ENCODE measurements at places on chromosomes 1 and 21.

GRCh38 chr1:229098903-229099578 is 171.9 kb upstream of the RAB4A start:
- DNase-seq = no peak

DNA sequence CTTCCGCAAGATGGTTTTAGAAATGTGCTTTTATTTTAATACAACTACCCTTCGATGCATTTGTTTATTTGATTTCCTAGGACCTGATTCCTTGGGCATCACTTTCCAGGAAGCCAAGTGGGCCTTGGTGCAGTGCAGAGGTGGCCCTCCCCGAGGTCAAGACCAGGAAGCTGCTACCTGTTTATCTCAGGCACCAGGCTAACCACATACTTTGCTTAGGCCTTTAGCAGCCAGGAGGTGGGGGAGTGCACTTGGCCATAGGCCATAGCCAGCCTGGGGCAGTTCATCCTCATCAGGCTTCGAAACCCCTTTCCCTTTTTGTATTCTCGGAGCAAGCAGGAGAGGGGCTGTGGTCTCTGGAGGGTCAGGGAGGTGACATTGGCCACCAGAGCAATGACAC is 45.4 kb downstream of the SMYD2 start:
- no peak for DNase-seq

GRCh38 chr1:106022312-106022902 is 1034.1 kb upstream of the PRMT6 start:
- no peak for DNase-seq

DNA sequence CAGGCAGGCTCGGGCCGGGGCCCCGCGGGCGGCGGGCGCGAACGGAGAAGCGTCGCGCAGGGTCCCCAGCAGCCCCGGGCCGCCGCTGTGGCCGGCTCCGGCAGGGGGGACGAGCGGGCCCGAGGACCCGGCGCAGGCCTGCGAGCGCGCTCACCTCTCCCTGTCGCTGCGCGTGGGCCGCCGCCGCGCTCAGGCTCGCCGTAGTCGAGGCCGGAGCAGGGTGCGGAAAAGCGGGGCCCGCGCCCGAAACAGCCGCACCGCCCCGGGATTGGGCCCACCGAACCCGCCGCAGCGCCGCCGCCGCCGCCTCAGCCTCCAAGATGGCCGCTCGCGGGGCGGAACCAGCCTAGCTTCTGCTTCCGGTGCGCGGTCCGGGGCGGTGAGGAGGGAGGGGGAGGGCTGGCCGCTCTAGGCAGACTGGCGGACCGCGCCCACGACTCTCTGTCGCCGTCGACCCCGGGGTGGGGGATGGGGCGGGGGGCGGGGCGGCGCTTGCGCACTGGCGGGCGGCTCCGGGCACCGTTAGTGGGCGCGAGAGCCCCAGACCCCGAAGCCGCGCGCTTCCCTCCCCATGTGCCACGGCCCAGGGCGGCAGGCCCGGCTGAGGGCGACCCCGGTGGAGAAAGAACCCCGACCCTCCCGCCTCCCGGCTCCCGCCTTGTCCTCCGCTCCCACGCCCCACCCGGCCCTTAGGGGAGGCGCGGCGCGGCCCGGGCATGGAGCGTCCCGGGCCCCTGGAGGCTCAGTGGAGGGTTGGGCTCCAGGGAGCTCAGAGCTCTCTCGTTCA is at the start of gene UBE2J2:
UBE2J2 (minus strand) TSS at position 343 of the 787 bp plus-strand sequence. CDS start 5,862 bp downstream, outside the sequence.
- peak; percentile 84 for DNase-seq

DNA sequence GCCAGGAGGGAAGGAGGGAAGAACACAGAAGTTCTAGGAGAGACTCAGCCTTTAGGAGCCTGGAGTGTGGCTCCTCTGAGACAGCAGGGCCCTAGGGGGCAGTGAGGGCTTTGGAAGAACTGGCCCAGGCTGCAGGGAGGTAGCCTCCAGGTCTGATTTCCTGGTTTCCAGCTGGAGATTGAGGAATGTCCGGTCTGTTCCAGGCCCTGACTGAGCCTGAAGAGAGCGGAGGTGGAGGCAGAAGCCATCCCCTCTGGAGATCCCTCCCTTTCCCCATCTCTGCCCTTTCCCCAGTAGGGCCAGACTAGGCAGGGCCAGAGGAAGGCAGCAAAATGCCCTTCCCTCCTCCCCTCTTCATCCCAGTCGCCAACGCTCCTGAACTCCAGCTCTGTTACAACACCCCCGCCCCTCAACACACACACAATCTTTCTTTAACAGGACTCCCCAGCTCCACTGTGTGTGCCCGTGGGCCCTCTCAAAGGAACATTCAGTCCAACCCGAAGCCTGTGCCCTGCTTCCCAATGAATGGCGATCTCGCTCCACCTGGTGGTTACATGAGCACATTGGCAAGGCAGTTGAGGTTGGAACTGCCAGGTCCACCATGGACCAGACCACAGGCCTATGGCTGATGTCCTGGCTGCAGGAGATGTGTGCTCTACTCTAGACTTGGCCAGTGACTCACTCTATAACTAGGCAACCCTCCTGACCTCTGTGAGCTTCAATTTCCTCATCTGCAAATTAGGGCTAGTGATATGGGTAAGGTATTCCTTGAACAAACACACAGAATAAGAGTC is 32.0 kb downstream of the MAP7D1 start:
- peak; percentile 43 for DNase-seq

DNA sequence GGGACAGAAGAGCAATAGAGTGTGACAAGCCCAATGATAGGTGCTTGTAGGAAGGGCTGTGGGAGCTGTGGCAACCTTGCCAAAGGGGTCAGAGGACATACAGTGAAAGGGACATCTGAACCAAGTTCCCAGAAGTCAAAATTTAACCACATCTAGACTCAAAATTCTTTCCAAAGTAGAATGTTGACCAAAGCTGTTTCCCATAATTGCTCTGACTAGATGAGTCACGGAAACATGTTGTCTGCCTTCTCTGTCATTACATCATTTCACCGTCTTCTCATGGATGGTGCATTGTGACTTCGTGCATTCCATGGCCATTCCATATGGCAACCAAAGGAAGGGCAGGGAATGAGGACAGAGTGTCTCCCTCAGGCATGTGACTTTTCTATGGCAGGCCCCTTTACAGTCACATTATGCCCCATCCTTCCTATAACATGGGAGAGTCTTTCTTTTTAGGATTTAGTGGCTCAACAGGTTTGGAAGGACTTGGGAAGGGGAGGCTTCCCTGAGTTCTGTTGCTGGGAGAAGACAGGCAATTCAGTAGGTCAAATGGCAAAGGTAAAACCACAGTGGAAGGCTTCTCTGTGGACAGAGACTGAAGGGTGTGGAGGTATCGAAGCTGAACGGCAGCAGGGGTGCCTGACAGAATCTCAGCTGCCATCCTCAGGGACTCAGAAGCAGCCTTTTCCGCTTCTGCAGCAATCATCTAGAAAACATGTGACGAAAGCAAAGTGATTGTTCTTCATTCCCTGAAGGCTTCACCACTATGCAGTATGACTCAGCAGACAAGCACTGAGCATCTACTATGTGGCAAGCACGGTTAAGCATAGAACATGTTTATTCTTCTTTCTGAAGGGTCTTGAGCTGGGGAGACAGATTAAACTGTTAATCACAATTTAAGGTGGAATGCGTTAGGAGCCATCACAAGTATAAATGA is 24.7 kb downstream of the NPHS2 start:
- DNase-seq = no peak

- DNase-seq = no peak
These were observed 3.9 kb downstream of the NCAM2 start for GRCh38 chr21:21002153-21002552.

DNA sequence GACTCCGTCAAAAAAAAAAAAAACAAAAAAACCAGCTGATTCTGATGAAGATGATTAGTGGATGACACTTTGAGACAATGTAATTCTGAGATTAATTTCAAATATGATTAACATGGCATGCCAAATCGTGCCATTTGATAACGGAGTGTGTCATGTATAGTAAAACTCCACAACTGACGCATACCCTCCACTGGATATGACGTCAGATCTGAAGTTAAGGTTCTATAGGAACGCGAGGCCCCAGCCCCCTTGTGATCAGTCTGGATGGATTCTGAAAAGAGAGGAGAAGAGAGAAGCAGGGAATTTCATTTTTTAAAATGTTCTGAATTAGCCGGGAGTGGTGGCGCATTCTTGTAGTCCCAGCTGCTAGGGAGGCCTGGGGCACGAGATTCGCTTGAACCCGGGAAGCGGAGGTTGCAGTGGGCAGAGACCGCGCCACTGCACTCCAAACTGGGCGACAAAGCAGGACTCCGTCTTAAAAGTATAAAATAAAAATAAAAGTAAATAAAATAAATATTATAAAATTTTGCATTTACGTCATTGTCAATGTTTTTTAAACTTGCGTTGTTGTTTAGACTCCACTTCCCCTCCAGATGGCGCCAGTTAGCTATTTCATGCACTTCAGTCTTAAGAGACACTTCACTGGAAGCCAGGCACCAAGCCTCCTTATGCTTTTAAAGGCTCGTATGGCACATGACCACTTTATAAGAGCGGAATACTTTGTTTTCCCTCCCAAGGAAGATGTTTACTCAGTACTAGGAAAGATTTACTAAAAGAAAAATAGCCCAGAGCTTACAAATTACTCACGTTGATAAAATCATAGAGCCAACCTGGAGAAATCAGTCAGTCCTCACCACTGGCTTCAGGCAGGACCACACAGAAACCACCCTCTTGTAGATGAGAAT is 65.5 kb downstream of the UBE2U start:
- DNase-seq = peak; percentile 7

DNA sequence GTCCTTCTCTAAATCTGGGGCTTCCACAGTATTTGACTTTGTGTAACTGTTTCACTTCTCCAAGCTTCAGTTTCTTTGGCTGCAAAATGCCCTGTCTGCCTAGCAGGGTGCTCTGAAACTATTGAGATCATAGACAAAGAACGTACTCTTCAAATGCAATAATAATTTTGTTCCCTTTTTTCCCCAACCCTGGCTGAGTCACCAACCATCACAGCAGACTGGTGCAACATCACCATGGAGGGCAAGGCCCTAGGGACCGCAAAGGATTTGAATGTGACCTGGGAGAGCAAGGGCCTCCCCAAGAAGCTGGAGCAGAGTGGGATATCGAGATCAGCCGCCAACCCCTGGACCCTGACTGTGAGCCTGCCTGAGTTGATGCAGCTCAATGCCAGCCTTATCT is 115.0 kb downstream of the FCRL5 start:
- DNase-seq = no peak

DNA sequence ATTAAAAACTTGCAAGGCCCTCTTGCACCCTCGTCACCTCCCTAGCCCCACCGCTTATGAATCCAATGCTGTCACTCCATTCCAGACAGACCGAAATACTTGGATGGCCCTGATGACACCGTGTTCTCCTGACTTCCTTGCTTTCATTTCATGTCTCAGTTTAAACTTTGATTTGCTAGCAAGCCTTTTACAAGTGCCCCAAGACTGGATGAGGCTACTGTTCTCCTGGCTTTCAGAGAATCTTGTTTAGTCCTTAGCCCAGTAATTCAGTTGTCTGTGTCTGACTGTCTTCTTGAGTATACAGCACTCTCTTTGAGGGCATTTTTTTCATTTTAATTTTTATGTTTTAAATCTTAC is 824 bp upstream of the IFI44L start:
- no peak for DNase-seq

DNA sequence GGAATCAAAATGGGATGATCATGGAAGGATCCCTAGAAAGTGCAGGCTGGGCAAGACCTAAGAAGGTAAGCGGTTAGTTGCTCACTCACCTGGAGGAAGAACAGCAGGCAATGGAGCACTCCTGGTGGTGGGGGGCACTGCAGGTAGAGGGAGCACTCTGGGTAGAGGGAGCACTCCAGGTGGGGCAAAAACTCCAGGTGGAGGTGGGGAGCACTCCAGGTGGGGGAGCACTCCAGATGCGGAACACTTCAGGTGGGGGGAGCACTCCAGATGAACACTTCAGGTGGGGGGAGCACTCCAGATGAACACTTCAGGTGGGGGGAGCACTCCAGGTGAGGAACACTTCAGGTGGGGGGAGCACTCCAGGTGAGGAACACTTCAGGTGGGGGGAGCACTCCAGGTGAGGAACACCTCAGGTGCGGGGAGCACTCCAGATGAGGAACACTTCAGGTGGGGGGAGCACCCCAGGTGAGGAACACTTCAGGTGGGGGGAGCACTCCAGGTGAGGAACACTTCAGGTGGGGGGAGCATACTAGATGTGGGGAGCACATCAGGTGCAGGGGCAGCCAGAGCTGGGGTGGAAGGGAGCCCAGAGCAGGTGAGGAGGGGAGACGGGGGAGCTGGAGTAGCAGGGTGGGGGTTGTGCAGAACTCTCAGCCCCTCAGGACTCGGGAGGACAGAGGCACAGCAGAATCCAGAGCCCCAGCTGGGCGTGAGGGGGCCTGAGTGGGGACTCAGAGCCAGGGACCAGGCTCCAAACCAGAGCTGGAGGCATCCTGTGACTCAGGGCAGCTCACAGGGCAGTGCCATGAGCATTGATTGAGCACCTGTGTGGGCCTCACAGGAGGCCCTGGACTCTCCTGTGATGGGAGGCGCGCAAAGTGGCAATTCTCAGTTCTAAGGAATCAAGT is 37.7 kb upstream of the COL6A1 start:
- DNase-seq = no peak

GRCh38 chr1:39859859-39860812 is 23.2 kb downstream of the TRIT1 start:
- DNase-seq = no peak

DNA sequence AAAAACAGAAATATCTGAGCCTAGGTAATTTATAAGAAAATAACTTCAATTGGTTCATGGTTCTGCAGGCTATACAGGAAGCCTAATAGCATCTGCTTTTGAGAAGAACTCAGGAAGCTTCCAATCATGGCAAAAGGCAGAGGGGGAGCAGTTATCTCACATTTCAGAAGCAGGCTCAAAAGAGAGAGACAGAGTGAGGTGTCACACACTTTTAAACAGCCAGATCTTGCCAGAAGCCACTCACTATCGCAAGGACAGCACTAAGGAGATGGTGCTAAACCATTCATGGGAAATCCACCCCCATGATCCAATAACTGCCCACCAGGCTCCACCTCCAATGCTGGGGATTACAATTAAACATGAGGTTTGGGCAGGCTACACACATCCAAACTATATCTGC is 25.5 kb downstream of the RGS18 start:
- DNase-seq = no peak

- DNase-seq = no peak
These were observed at the start of gene TIE1 for GRCh38 chr1:43300378-43301094. Gene TIE1 (plus strand): TSS chr1:43300982. CDS start chr1:43301072, 90 bp downstream.

DNA sequence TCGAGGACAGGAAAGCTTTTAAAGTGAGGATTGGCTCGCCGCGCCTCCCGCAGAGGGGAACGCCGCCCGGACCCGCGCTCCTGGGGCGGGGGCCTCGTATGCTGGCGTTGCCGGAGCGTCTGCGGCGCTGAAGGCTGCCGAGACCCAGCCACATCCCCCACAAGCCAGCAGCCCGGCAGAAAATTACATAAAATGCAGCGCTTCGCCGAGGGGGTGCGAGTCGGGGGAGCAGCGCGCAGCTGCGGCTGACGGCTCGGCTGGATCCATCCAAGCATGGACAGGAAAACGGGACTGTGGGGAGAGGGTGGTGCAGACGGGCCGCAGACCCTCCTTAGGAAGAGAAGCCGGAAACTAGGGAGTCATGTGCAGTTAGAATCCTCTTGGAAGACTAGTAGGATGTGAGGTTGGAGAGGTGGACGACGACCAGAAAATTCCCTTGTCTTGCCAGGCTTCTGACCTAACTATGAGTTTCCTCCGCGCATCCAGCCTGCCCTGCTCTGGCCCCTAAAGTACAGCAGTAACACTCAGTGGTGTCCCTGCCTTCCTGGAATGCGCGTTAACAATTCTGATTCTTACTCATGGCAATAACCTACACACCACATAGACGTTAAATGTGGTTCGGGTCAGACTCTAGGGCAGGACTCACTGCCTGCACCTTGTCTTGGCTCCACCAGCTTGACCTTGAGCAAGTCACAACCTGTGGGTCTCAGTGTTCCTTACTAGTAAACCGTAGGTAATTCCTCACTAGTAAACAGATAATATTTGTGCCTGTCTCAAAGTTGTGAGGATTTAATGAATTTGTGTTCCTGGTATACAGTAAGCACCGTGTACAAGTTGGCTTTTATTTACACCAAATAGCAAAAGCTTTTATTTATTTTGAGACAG is 953 bp upstream of the BRWD1 start:
- no peak for DNase-seq
